Spinal cord (tissue), 10 donors: ENCODE measurements at places on chromosomes 7 and 10. TPM values are rescaled to one million over a fixed set of nuclear protein-coding genes. Genes with fewer than 3 reads are reported as not detected.

Gene ELN
- 203 TPM for total RNA-seq

Gene FAM131B
- 26.7 TPM for total RNA-seq

Gene TMEM236
- total RNA-seq = 0.50 TPM

Gene PTPN20
- total RNA-seq = 20.0 TPM

GRCh38 chr10:122141821-122142640 is 129.1 kb upstream of the BTBD16 start:
- no peak for DNase-seq

Gene SPDYE16
- 0.28 TPM for total RNA-seq

- no peak for DNase-seq
Measured at GRCh38 chr7:148553979-148554378, 36.6 kb upstream of the C7orf33 start.

Gene ANKRD61
- total RNA-seq = 0.20 TPM

DNA sequence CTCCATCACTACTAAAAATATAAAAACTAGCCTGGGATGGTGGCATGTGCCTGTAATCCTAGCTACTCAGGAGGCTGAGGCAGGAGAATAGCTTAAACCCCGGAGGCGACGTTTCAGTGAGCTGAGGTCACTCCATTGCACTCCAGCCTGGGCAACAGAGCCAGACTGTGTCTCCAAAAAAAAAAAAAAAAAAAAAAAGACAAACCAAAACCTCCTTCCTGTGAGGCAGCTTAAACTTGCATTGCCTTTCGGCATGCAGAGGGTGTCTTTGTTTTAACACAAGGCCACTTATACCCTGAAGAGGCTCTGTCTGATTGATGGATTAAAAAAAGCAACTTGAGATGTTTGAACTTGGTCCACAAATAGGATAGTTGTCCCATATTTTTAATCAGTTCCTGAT is 128.4 kb upstream of the RSU1 start:
- no peak for DNase-seq

- DNase-seq = no peak
Measured at GRCh38 chr7:27324246-27324645, 81.6 kb downstream of the EVX1 start.

- DNase-seq = no peak
Measured at GRCh38 chr10:74928742-74929191, 102.4 kb downstream of the KAT6B start.

- no peak for DNase-seq
Measured at GRCh38 chr10:98373260-98374040, 41.5 kb downstream of the PYROXD2 start.

DNA sequence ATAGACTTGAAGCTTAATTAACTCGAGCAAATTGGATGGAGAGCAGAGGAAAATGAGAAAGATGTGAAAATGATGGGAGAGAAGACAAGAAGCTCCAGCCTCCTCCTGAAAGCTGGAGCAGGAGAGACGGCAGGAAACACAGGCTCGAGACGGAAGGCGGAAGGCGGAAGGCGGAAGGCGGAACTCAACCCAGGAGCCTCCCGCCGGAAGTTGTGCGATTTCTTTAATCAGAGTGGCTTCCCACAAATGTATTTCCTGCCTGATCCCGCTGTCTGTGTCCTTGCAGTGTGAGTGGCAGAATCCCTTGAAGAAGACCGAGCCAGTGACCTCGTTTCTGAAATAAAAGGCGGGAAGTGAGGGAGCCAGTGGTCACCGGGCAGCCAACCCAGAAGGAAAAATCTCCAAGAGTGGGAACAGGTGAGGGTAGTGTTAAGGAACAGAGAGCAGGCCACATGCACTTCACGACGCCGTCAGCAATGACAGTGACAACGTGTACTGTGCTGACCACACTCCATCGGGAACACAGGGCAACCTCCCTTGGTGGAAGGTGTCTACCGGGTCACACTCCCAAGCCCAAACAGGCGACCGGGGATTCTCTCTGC is 117.0 kb upstream of the RNF32 start:
- DNase-seq = no peak

Gene SYCE1
- total RNA-seq = 0.40 TPM

GRCh38 chr7:140142031-140142430 is 34.8 kb downstream of the KDM7A start:
- no peak for DNase-seq

DNA sequence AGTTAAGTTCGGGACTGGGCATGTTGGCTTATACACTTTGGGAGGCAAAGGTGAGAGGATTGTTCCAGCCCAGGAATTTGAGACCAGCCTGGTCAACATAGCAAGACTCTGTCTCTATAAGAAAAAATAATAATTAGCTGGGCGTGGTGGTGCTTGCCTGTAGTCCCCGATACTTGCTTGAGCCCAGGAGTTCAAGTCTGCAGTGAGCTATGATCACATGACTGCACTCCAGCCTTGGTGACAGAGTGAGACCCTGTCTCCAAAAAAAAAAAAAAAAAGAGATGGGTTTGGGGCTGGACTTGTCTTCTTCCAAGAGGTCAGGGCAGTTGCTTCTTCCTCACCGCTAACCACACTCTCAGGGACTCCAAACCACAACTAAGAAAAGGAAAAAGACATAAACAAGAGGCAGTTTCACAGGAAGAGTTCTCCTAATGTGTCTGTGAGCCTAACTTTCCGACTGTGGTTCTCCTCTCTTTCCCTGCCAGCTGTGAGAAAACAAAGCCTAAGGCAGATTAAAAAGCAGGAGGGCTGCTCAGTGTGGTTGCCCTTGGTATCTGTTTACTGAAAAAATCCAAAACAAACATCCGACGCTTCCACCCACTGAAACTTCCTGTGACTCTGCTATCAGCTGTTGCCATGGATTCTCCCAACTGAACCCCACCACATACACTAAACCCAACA is 2.4 kb upstream of the SERPINE1 start:
- DNase-seq = no peak

DNA sequence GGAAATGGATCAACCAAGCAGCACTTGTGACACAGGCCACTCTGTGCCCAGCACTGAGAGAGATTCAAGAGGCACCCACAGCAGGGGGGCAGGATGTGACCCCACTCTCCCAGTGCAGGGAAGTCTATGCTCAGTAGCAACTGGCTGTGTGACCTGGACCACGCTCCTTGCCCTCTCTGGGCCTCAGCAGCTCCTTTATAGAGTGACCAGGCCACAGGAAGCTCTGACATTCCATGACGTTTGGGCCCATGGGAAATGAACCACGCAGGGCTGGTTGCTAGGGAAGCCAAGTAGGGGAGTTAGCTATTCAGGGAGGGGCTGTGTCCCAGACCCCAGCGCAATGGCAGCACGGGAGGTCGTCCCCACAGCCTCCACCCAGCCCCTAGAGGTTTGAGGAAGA is 232.6 kb downstream of the USP6NL start:
- DNase-seq = no peak

Gene FOXP2
- total RNA-seq = 18.0 TPM

- DNase-seq = no peak
Measured at GRCh38 chr10:110815354-110816004, 56.2 kb upstream of the PDCD4 start.

DNA sequence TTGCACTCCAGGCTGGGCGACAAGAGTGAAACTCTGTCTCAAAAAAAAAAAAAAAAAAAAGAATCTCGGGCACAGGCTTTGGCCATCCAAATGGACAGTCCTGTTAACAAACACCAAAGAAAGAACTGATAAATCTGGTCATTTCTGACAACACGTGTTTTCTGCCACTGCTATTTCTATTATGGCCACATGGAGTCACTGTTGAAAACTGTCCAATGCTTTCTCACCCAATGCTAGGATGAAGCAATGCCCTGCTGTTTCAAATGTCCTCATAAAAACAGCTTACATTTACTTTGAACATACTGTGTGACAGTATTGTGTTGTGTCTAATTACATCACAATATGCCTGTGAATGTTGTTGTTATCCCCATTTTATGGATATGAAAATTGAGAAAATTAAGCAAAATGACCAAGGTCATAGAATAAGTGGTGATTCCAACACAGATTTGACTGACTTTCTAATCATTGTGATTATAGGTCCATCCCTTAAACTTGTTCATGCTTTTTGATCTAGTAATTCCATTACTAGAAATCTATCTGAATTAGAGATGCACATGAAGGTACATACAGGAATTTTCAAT is 19.9 kb upstream of the MAP3K8 start:
- peak; percentile 75 for DNase-seq

Gene CYP3A7
- total RNA-seq = 1.3 TPM

Gene GIMAP1
- total RNA-seq = 1.2 TPM

GRCh38 chr10:5565205-5565545 is 40.4 kb downstream of the CALML3 start:
- DNase-seq = no peak

Gene CDHR3
- 13.6 TPM for total RNA-seq

DNA sequence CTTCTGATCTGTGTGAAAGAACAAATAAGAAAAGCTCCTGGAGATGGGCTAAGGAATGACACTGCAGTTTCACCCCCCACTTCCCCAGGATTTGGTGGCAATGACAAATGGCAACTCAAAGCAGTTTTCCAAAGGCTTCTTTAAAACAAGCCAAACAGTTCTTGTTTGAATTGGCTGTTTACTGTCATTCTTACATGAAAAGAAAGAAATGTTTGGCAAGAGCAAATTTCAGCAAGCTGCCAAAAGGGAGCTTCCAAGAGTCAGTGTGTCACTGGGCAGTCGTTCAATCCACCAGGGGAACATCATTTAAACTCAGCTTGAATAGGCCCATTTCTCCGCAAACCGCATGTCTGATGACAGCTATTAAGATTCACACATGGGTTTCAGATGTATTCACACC is 119.0 kb upstream of the RHOBTB1 start:
- peak; percentile 47 for DNase-seq

- no peak for DNase-seq
Measured at GRCh38 chr7:55546814-55547213, 25.5 kb downstream of the VOPP1 start.

DNA sequence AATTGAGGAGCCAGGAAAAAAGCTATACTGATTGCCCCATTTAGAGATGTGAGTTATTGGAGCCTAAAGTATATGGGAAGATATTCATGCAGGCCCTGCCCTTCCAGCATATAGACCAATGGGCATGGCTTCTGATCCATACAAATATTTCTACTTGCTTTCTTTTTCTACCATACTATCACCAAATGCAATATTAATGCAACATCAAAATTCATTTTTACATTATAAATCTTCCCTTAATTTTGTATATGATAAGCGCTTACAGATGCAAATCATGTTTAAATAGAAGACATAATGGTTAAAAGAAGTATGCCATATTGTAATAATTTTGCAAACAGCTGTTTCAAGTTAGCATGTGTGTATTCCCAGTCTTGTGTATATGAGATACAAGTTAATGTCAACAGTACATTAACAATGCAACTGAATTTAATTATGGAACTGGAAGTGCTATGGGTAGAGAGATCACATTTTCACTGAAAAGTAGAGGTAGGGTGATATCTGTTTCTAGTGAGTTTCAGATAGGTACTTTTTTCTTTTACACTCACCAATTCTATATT is 24.6 kb upstream of the WNT16 start:
- DNase-seq = no peak

Gene C10orf67
- 0.69 TPM for total RNA-seq

Gene PVRIG
- total RNA-seq = not detected

GRCh38 chr10:128625926-128626325 is 499.7 kb upstream of the MKI67 start:
- no peak for DNase-seq

Gene INA
- 55.2 TPM for total RNA-seq

DNA sequence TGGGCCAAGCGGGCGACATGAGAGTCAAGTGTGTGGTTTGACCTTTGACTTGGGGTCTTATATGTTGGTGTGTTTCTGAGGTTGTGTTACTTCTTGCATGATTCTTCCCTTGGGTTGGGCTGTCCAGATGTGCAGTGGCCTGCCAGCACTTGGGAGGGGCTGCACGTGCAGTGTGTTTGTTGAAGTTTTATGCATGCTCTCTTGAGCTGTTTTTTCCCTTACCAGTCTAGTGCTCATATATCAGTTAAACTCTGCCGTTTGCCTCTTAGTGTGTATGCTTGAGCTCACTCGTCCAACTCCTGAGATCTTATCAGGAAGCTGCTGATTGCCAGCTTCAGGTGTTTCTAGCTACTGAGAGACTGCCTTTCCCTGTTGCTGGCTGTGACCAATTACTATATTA is 23.1 kb downstream of the SP4 start:
- no peak for DNase-seq

DNA sequence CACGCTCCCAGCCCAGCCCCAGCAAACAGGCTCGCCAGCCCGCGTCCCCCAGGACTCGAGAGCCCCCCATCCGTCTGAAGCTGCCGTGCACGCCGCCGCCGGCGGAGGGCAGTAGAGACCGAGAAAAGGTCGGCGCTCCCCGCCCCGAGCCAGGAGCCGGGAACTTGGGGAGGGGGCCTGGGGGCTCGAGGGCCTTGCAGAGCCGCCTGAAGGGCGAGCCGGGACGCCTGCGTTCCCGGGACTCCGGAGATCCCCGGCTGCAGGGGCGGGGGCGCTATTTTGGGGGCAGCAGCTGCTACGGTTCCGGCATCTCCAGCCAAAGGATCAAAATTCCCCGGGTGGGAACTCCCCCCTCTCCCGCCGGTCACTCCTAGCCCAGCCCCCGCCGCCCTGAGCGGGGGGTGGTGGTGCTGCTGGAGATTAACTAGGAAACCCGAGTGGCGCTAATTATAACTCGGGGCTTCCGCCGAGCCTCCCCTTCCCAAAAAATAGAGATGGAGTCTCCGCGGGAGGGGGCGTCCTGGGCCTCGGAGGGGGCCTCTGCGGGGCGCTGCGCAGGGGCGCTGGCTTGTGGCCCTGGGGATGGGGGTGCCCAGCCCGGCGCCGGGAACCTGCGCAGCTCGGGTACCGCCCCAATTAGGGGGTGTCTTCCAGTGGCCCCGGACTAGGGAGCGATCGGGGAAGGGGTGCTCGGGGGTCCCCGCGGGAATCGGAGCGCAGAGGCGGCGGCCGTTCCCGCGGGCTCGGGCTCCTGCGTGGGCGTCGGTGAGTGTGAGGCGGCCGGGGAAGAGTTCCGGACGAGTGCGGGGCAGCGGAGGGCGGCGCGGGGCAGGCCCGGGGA is 608 bp downstream of the ACHE start:
- DNase-seq = peak; percentile 86

- DNase-seq = peak; percentile 64
Measured at GRCh38 chr7:668139-668931, 58.2 kb upstream of the DNAAF5 start.

DNA sequence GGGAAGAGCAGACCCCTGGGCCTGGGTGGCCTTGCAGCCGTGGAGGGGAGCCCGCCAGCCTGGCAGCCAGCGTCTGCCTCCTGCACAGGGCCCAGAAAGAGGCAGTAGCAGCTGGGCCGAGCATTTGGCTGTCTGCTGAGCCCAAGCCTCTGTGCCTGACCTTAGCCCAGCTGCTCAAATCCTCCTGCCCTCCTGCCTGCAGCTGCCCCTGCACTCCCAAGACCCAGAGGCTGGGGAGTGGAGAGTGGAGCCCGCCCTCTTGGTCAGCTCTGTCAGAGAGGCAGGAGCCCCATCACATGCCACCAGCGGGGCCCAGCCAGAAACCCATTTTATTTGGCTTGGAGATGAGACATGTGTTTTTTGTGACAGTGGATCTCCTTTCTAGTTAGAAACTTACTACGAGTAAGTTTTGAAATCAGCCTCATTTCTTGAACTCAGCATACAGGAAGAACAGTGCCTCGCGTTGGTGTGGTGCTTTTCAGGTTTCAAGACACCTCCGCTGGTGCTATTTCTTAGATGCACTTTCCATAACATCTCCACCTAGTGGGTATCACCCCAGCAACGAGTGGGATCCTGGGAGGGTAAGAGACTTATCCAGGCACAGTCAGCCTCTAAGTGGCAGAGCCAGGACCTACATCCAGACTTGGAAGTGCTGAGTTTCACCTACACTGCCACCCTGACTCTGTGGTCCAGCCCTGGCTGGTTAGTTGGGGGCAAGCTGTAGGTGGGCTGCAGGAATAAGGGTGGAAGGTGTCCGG is 477.1 kb downstream of the RPS24 start:
- no peak for DNase-seq

GRCh38 chr10:112969542-112969941 is 19.5 kb downstream of the TCF7L2 start:
- no peak for DNase-seq

Gene RTKN2
- total RNA-seq = 9.1 TPM
